ENCODE measurements at places on chromosomes 6 and 20.

DNA sequence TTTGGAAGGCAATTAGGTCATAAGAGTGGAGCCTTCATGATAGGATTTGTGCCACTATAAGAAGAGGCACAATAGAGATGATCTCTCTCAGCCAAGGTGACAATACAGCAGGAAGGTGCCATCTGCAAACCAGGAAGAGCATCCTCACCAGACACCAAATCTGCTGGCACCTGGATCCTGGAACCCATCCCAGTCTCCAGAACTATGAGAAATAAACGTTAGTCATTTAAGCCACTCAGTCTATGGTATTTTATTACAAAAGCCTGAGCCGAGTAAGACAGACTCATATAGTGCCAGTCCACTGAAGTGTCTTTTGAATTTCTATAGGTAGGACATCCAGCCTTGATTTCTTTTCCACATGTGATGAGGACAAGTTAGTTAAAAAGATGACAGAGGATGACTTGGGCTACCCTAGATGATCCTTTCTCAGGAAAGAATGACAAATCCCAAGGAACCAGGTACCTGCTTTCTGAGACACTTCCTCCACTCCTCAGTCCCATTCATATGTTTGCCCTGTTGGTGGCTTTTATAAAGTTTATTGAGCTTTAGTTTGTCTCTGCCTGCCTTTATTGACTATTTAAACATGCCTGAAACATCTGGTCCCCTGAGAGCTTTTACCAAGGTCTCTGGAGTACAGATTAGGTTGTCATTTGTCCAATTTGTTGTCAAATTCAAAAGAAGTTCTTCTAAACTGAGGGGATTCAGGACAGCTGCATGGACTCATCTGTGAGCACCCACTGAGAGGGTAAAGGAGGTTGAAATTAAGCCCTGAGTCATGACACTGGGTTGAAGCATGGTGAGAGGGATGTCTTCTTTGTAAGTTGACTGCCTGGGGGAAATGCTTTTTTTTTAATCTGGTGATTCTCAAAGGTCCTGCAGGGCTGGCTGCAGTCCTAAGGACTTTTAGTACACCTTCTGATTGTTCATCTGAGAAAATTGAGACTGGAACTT is 165.0 kb upstream of the PLCB4 start:
- no peak for DNase-seq

DNA sequence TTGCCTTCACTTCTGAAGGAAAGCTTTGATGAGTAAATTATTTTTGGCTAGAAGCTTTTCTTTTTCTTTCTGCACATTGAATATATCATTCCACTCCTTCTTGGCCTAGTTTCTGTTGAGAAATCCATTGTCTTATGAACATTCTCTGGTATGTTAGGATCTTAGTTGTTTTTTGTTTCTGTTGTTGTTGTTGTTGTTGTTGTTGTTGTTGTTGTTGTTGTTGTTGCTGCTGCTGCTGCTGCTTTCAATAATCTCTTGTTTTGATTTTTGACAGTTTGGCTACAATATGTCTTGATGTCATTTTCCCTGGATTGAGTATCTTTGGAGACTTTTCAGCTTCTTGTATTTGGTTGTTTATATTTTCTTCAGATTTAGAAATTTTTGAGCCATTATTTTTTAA is 836.5 kb upstream of the MAN1A1 start:
- no peak for DNase-seq

DNA sequence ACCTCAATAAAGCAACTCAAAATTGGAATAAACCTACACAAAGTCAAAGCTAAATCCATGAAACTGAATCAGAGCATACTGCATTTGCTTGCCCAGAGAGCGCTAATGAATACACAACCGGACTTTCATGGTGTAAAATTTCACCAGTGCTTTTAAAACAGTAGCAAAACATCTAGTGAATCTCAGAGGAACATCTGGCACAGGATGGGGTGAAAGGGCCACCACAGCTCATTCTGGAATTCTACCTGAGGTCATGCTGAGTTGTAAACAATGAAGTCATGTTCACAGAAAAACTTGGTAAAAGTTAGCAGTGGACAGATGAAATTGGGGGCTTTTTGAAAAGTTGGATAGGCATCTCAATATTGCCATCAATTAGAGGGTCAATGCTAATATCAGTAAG is 125.6 kb upstream of the STXBP5 start:
- no peak for DNase-seq

DNA sequence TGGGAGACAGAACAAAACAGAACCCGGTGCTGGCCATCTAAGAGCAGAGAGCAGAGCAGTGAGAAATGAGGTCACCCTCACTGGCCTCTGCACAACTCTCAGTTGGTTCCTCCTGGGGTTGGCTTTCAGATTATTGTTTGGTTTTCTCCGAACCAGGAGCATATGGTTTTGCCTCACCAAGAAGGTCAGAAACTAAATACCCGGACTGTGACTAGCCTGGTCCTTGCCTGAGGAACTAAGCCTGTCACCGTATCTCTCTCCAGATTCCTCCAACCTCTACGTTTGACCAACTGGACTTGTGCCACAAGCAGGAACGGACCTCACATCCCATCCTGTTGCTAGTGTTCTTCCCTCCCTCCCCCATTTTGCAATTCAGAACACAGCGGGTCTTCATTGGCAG is 450.4 kb upstream of the JARID2 start:
- no peak for DNase-seq

GRCh38 chr6:56595490-56596122 is 47.1 kb downstream of the DST start:
- peak; percentile 54 for DNase-seq

GRCh38 chr6:113500221-113500620 is 356.9 kb upstream of the MARCKS start:
- DNase-seq: no peak

DNA sequence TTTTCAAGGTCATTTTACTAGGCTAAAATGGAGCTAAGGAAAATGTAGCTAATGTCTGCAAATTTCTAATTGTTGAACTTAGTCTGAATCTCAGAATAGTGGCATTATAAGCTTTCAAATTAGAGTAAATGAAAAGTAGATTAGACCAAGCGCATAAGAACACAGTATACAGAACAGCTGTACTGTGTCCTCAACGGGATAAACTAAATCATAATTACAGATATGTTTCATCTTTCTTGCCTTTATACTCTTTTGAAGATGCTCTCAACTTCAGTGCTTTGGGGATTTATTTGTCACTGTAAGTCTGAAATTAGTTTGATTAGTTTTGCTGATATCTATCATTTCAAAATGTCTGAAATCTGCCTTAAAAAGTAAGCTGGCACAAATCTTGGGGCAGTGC is 305.4 kb downstream of the LAMA2 start:
- no peak for DNase-seq

DNA sequence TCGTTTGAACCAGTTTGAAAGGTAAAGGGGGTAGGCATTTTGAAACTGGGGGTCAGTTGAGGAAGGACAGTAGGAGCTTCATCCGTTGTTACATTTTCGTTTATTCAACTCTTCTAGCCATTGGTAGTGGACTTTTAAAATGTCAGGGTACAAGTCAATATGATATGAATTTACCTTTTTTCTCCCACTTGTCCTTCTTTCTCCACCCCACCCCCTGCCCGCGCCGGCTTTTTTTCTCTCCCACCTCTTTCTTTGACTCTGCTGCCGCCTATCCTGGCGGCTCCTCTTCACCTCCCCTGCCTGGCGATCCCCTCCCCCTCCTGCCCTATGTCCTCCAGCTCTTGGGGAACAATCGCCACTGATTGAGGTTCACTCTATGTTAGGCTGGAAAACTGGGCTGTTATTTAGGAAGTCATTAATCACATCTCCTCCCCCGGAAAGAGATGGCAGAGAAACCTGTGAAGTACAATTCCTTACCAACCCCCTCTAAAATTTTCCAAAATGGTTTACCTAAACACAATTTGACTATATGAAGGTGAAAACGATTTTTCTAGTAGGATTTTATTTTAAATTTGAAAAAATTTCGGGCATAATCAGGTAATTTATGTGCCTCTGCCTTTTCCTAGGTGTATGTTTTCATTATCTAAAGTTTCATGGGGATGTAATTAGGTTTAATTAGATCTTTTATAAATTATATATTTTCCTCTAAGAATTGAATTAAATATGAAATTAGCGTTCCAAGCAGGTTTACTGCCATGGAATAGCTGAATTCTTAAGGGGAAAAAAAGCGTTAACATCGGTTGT is 778 bp upstream of the LIN28B start:
- DNase-seq: no peak

DNA sequence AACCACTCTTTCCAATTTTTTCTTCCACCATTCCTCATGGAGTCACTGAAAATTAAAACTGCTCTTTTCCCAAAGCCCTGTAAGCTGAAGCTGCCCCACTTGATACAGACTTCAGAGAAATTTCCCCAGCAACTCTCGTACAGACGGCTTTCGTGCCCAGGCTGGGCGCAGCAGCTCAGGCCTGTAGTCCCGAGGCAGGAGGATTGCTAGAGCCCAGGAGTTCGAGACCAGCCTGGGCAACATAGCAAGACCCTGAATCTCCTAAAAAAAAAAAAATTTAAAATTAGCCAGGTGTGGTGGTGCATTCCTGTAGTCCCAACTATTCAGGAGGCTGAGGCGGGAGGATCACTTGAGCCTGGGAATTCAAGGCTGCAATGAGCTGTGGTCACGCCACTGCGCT is 6.6 kb downstream of the PPDPF start:
- no peak for DNase-seq

DNA sequence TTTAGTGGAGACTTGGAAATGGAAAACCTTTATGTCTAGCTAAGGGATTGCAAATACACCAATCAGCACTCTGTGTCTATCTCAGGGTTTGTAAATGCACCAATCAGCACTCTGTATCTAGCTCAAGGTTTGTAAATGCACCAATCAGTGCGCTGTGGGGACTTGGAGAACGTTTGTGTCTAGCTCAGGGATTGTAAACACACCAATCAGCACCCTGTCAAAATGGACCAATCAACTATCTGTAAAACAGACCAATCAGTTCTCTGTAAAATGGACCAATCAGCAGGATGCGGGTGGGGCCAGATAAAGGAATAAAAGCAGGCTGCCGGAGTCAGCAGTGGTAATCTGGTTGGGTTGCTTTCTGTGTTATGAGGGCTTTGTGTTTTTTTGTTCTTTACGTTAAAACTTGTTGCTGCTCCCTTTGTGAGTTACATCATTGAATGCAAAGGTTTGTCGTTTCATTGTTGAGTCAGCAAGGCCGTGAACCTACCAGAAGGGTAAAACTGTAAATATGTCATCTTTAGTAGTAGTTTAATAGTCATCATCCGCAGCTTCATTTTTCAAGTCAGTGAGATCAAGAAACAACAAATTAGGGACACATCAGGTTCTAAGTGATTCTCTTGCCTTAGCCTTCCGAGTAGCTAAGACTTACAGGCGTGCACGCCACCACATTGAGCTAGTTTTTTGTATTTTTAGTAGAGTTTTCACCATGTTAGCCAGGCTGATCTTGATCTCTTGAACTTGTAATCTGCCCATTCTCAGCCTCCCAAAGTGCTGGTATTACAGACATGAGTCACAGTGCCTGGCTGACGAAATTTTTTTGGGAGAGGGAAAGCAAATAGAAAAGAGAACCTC is 22.7 kb upstream of the NUP153 start:
- DNase-seq: no peak

- DNase-seq: peak; percentile 36
Observed at GRCh38 chr6:36679043-36679833, 724 bp downstream of the CDKN1A start.

DNA sequence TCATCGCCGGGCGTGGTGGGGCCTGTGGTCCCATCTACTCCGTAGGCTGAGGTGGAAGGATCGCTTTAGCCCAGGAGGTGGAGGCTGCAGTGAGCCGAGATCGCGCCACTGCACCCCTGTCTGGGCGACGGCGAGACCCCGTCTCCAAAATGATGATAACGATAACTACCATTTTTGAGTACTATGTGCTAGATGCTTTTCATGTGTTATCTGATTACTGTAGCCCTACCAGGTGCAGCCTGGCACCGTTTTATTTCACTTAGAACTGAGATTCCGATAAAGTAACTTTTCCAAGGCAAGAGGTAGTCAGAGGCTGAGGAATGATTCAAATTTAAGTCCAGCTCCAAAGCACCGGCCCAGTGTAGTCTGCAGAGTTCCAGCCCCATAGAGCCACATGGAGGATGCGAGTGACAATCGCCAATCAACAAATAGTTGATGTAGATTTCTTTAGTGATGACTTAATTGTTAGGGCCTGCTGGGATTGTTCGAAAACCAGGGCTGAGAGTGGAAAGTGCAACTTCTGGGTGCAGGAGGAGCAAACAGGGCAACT is 727 bp downstream of the ERMARD start:
- peak; percentile 17 for DNase-seq

GRCh38 chr6:82954937-82955577 is 110.6 kb downstream of the UBE3D start:
- peak; percentile 34 for DNase-seq

- no peak for DNase-seq
Observed at GRCh38 chr6:136897071-136897470, 25.0 kb upstream of the SLC35D3 start.

DNA sequence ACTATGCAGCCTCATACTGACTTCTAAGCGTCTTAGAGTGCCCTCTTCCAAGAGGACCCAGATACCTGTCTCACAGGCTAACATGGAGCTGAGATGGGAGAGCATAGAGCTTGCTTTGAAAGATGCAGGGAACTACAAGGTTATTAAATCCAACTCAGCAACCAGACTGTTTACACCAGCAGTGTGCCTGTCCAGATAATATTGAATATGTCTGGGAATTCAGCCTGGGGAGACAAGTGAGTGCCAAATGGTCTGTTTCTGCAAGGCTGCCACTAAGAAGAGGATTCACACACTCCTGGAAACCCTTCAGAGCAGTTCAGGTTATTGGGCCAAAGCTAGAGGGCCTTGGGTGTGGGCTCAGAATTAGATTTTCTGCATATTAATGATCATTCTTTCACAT is 547.8 kb downstream of the PTPRT start:
- DNase-seq: no peak

DNA sequence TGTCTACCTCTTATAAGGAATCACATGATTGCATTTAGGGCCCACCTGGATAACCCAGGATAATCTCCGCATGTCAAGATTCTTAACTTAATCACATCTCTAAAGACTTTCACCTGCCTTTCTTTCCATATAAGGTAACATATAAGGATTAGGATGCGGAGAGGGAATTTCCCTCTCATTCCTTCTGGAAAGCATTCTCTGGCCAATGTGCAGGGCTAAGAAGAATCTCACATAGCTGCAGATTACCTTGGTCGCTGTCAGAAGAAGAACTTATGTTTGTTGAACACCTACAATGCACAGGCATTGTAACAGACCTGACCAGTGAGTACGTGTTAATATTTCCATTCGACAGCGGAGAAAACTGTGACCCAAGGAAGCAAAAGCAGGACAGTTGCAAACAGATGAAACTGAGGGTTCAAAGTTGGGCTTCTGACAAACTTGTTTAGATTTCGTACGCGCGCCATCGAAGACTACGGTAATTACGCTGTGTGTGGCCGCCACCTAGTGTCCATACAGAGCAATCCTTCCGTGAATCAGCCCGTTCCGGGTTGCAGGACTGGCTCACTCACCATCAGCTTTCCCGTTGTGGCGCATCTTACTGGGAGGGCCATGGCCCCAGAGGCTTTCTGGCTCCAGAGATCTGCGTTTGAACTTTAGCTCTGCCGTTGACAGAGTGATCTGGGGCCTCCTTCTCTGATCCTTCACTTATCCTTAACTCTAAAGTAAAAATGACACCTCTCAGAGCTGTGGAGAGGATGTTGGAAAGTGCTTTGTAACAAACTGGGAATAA is 9.5 kb downstream of the C20orf202 start:
- peak; percentile 86 for DNase-seq

GRCh38 chr6:8065519-8065911 is 1.3 kb upstream of the BLOC1S5 start:
- DNase-seq: no peak

- DNase-seq: peak; percentile 24
Observed at GRCh38 chr20:9989066-9989724, 45.6 kb upstream of the ANKEF1 start.
